ENCODE measurements at places on chromosomes 12 and 14. TPM values are rescaled to one million over a fixed set of nuclear protein-coding genes. Genes with fewer than 3 reads are reported as not detected.

Gene TUBA1A
- 329 TPM for total RNA-seq

GRCh38 chr14:105021656-105022275, 883 bp upstream of the CDCA4 start:
- peak; percentile 51 for DNase-seq

Gene KDM5A
- total RNA-seq, result 32.3 TPM

Gene AKAP6
- 0.60 TPM for total RNA-seq

GRCh38 chr12:3492793-3493042, 1.7 kb downstream of the PRMT8 start:
- no peak for DNase-seq

DNA sequence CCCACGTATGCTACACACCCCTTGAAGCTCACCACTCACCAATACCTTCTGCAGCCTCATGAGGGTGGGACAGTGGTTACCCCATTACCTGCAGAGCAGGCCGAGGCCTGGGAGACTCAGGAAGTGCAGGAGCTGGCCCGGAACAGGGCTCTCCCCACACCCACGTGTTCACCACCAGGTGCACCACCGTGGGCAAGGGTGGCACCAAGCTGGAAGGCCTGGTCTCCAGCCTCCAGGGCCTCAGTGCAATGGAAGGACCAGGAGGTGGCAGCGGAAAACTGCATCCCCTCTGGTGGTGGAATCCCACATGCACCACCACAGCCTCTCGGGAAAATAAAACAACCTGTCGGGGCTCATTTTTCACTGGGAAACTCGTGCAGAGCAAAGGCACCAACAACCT, 36.4 kb downstream of the ITPK1 start:
- no peak for DNase-seq

Gene ESRRB
- 0.03 TPM for total RNA-seq

DNA sequence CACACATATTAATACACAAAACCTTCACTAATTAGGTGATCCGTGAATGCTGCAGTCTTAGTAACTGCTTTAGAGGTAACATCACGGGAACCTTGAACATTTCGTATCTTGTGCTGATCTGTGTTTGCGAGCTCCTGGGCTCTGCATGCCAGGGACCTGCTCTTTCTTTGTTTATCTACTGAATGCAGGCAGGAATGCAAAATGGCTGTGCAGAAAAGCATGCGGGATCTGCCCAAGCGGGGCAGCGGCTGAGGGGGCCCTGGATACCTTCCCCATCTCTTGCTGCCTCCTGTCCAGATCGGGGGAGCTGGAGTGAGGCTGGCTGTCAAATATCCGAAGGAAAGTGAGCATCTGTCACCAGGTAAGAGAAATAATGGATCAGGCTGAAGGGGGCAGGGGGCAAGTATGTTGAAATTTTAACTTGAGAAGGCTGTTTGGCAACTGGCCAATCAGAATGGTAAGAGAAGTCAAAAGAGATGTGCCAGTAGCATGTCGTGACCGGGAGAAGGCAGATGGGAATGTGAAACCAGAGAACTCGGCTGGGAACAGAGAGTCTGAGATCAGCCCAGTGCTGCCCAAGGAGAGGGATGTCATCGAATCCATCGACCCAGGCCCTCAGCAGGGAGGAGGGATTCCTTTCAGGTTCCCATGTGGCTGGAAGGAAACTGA, 191.4 kb downstream of the TTC7B start:
- no peak for DNase-seq

DNA sequence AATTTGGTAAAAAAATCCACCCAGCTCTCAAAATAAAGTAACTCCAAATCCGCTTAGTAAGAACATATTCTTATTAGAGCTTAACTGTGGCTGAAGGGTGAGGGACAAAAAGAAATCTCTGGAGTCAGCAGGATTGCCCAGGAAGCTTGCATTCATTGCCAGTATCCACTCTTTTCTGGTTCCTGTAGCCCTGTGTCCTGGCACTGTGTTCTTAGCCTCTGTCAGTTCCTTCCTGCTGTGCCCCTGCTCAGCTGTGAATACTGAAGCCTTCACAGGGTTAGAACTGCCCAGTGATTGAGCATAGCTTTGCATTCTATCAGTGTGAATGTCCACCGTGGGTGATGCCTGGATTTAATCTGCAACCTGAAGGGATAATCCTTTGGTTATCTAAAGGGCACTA, 266.9 kb upstream of the PELI2 start:
- no peak for DNase-seq
